ENCODE measurements at places on chromosomes 1 and 21. TPM values are rescaled to one million over a fixed set of nuclear protein-coding genes. Genes with fewer than 3 reads are reported as not detected.

AMY1B gene
- total RNA-seq, result not detected

OXCT2 gene
- total RNA-seq, result 0.51 TPM

SLC45A3 gene
- 4.2 TPM for total RNA-seq

HCRTR1 gene
- total RNA-seq, result not detected

CELA3B gene
- not detected for total RNA-seq

CLEC20A gene
- not detected for total RNA-seq

Measured in tongue (tissue), 3 donors.